ENCODE measurements at places on chromosomes 4 and X. TPM values are rescaled to one million over a fixed set of nuclear protein-coding genes. Genes with fewer than 3 reads are reported as not detected.

GRCh38 chr4:75876218-75876617, 26.0 kb downstream of the PPEF2 start:
- DNase-seq, result no peak

DNA sequence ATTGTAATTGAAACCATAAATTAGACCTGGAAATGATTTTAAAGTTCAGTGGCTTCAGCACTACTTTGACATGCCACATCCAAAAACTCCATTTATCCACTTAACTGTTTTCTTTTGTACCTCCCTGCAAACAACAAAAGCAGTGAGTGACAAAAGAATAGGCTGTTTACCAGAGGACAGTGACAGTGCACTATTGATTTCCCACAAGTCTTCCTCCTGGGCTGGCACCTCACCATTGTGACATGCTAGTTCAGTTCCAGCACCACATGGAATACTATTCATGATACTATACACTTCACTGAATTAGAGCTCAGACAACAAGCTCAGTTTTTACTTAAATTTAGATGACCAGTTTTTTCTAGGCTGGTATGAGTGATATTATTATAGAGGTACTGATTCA, 29.3 kb downstream of the MOSPD2 start:
- DNase-seq, result no peak

DNA sequence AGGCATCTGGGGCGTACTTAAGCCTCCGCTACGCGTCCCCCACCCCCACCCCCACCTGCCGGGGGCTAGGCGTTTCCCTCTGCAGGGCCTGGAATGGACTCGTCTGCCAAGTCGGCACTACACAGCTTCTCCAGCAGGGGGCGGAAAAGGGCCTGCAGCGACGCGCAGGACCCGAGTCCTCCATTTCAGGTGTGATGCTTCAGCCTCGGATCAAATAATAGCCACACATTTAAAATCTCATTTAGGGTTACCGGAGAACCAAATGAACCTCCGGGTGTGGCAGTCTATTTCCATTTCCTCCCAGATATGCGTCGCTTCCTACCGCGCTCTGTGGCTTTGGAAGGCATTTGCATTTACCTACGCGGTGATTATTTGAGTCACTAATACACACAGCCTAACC, 2.9 kb downstream of the PAK3 start:
- DNase-seq, result no peak

- DNase-seq, result no peak
These were observed 56.6 kb downstream of the TMEM131L start for GRCh38 chr4:153522802-153523094.

GRCh38 chr4:7186516-7187167, 5.7 kb upstream of the SORCS2 start:
- DNase-seq, result no peak

GRCh38 chr4:173924561-173924960, 358.9 kb downstream of the FBXO8 start:
- no peak for DNase-seq

GRCh38 chrX:13051529-13052172, 7.2 kb upstream of the FAM9C start:
- DNase-seq, result no peak

DNA sequence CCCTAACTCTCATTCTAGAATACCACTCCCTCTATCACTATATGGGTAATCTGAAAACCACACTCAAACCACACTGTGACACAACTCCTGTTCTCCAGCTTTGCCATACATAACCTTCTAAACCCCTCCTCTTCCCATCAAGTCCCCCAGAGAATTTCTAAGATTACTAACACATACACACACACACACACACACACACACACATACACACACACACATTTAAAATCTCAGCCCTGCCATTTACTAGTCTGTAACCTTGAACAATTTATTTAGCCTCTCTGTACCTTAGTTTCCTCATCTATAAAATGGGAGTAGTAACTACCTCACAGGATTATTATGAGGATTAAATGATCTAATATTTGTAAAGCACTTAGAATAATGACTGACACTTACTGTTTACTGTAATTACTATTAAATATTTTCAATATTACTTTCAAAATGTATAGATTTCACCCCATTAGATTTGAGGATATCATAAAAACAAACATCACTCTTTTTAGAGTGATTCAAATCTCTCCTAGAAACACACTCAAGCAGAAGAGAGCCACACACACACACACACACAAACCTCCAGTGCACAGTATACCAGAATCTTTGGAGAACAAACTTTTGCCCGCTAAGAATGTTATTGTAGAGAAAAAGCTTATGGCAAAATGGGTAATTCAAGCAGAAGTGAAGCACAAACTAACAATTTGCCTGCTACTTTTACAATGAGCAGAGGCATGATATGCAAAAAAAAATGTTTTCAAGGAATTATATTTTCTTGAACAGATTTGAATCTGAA, 3.8 kb downstream of the ANKRD50 start:
- no peak for DNase-seq

GRCh38 chrX:25158635-25159034, 142.9 kb upstream of the ARX start:
- no peak for DNase-seq

MTCP1 gene
- 5.4 TPM for polyA plus RNA-seq

Measured in BJ (cell line).